ENCODE measurements at places on chromosomes 12 and 14.

DNA sequence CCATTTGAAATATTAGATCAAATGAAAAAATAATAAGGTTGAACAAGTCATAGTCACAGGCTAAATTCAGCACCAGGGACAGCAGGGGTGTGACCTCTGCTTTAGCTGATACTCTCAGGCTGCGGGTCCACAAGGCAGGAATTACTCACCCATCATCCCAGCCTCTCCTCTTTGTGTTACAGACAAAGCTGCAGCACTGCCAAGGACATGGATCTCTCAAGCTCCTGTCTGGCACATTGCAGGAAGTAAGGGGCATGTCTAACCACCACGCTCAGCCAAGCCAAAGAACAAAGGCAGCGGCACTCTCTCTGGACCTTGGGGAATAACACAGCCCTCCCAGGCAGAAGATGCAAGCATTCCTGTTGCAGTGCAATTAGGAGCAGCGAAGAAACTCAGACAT is 783.8 kb downstream of the VRK1 start:
- no peak for DNase-seq

GRCh38 chr12:41981013-41981412 is 163.7 kb downstream of the GXYLT1 start:
- DNase-seq = no peak

- DNase-seq = no peak
Measured at GRCh38 chr12:44960856-44961255, 84.7 kb upstream of the NELL2 start.

DNA sequence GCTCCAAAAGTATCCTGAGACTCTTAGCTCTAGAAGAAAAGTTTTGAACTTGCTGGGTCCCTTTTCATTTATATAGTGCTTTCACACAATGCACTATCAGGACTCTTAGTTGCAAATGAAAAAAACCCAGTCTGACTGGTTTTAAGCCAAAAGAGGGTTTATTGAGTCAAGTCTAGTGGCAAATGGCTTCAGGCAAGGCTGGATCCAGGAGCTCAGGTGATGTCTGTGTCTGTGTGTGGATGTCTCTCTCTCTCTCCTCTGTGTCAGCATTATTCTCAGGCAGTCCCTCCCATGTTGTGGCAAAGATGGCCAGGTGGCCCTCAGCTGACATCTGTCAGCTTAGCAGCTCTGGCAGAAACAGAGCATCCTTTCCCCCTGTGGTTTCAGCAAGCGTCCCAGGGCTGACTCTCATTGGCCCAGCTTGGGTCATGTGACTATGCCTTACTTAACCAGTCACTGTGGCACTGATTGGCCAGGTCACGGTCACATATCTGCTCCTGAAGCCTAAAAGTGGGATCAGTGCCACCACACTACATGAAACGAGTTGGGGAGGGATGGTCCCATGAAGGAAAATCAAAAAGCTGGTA is 6.2 kb downstream of the TMEM120B start:
- no peak for DNase-seq

GRCh38 chr14:68409387-68409786 is 383.5 kb downstream of the ZFP36L1 start:
- DNase-seq = no peak

DNA sequence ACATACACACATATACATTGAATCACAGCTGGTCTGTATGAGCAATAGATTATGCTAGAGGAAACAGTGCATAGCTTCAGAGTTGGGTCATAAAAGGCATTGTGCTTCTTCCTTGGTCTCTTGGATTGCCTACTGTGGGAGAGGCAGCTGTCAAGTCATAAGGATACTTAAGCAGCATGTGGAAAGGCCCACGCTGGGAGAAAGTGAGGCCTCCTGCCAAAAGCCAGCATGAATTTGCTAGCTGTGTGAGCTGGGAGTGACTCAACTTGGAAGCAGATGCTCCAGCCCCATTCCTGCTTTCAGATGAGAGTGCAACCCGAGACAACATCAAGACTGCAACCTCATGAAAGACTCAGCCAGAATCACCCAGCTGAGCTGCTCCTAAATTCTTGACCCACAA is 311.9 kb upstream of the TBX3 start:
- DNase-seq = no peak

- DNase-seq = no peak
Measured at GRCh38 chr12:54286042-54287030, 5.8 kb downstream of the HNRNPA1 start.

DNA sequence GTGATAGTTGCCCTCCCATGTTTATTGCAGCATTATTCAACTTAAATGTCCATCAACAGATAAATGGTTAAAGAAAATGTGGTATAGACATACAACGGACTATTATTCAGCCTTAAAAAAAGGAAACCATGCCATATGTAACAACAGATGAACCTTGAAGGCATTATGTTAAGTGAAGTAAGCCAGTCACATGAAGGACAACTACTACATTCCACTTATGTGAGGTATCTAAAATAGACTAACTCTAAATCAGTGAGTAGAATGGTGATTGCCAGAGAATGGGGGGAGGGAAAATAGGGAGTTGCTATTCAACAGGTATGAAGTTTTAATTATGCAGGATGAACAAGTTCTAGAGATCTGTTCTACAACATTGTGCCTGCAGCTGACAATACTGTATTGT is 10.1 kb downstream of the PCNX4 start:
- no peak for DNase-seq

GRCh38 chr12:90991952-90992465 is 12.8 kb downstream of the EPYC start:
- no peak for DNase-seq

DNA sequence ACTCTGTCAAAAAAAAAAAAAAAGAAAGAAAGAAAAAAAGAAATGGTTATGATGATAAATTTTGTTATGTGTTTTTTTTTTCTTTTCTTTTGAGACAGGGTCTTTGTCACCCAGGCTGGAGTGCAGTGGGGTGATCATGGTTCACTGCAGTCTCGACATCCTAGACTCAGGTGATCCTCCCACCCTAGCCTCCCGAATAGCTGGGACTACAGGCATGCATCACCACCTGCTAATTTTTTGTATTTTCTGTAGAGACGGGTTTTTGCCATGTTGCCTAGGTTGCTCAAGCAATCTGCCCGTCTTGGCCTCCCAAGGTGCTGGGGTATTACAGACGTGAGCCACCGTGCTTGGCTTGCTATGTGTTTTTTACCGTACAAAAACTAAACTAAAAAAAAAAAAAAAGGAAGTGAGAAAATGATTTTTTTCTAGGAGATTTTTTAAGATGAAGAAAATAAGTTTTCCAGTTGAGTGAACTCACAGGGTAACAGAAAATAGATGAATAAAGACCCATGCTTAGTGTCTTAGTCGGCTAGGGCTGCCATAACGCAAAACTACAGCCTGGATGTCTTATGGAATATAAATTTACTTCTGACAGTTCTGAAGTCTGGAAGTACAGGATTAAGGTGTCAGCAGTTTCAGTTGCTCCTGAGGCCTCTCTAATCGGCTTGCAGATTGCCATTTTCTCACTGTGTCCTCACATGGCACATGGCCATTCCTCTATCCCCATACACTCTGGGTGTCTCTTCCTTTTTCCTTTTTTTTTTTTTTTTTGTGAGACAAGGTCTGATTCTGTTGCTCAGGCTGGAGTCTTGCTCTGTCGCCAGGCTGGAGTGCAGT is 13.2 kb upstream of the APOF start:
- DNase-seq = no peak

DNA sequence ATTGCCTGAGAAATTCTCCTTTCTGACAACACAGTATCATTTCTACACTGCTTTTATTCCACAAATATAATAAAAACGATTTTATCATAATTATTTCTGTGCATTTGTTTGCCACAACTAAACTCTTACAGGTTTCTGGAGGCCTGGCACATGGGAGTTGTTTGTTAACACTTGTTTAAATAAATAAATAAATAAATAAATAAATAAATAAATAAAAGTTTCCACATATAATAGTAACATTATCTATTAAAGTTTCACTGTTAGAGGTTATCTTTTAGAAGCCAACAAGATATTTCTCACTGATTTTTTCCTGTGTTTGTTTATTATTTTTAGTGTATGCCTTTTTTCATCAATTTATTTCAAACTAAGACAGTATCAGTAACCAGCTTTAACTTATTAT is 323.3 kb downstream of the FOXG1 start:
- no peak for DNase-seq

DNA sequence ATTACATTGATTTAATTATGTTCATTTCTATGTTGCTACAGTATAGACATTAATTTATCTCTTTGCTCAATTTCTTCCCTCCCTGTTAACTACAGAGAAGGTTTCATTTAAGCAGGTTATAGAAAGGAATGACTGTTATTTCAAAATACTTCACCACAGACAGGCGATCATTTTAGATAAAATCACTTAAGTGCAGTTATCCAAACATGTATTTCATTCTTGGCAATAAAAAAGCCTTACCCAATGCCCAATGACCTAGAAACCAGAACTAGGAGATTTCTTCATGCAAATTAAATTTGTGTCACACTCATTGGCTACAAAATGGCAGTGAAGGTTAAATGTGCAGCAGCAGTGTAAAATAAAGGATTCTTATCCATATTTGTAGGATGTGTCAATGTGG is 266.4 kb downstream of the KCNH5 start:
- no peak for DNase-seq

All from left forelimb (tissue), 1 donor.